Spleen (tissue), 13 donors: ENCODE measurements at places on chromosomes 1 and 21. TPM values are rescaled to one million over a fixed set of nuclear protein-coding genes. Genes with fewer than 3 reads are reported as not detected.

DNA sequence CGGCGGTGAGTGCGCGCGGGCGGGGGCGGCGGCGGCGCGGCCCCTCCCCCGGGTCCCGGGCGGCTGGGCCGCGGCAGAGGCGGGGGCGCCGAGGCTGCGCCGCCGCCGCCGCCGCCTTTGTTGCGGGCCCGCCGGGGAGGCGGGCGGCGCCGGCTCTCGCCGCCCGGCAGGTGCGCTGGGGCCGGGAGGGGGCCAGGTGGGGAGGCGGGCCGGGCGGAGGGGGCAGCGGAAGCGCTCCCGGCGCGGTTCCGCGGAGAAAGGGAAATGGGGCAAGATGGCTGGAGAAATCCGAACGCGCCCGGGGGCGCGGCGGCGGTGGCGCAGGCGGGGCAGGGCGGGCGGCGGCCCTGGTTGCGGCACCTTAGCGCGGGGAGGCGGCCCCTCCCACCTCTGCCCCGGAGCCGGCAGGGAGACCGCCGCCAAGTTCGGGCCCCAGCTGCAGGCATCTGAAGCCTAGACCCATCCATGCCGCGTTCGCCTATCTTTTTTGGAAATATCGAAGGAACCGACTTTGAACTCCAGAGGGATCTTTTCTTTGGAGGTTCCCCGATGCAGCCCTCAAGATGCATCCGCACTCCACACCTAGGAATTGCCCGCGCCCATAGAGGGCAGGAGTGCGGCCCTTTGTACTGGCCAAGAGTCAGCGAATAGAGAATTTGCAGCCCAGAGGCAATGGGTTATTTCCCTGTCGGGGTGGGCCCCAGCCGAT lies 479 bp downstream of the POGK start:
- peak; percentile 92 for DNase-seq

GRCh38 chr1:228021355-228022030 lies 14.7 kb downstream of the WNT3A start:
- peak; percentile 49 for DNase-seq

DNA sequence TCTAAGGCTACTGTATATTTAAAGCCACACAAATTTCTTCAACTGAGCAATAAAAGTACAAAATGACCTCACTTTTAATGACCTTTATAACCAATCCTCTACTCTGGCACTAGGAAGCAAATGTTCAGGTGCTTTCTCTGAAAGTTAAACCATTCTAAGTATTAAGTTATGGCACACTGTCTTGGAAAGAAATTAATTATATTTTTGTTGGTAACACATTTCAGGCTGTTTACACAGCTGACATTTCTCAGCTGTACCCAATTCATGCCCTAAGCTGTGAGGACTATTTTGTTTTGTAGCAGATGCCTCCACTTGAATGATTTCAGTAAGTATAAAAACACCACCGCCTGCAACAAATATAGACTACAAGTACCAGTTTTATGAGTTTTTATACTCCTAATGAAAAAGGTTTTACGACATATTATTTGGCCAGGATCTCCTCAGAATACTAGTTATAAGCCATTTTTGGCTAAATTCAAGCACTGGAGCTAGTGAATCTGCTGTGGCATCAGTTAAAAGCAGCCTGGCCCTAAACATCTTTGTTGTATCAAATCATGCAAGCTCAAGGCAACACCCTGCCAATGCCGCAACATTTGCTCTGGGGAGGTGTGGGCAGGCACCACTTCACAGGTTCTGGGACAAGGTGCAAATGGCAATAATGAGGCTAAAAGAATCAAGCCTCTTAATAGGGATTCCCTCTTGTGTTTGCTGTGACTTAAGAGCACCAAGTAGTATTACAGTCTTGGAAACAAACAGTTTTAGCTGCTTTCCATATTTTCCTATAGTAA lies 228.4 kb upstream of the DMRTA2 start:
- DNase-seq = no peak

DNA sequence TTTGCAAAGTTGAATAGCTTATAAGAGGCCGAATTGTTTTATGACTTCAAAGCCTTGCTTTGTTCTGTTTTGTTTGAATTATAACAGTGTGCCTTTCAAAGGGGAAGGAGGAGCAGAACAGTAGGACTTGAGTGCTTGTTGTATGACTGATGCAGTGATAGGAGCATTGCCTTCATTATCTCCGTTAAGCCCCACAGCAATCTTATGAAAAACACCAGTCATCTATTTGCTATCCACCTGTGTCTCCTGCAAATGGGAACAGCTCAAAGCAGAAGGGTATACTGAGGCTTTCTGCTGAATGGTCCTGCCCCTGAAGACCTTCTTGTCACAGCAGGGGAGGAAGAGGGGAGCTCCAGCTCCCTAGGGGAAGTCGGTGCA lies 127.5 kb downstream of the RNF220 start:
- no peak for DNase-seq

- no peak for DNase-seq
Observed at GRCh38 chr1:158461534-158461933, at the start of gene OR10K1. Gene OR10K1, plus strand, starts transcription at chr1:158461834. Its CDS starts 3,728 bp downstream, at chr1:158465562.

DNA sequence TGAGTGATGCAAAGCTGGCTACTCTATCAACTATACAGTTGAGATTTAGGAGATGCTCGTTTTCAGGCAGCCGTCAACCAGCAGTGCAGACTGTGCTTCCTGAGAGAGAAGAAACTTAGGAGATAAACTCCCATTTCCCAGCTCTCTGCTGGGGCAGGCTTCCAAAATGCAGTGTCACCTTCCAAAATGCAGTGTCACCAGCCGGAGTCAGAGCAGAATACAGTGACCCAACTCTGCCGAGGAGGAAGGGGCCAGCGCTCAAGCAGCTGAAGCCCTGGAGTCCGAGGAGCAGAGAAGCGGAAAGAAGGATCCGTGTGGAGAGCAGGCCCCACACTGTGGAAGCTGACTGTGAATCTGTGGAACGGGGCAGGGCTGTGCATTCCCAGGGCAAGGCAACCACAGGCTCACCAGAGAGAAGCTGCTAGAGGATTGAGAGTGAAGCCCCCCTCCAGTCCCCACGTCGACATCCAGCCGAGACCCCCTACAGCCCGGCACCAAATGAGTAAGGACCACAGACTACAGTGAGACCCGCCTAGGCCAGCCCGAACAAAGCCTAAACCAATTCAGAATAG lies 703 bp upstream of the KRTAP12-1 start:
- DNase-seq = no peak

- no peak for DNase-seq
Observed at GRCh38 chr1:113904293-113904673, 316 bp downstream of the AP4B1 start.

PRAMEF9 gene
- not detected for total RNA-seq

CLCA2 gene
- total RNA-seq = not detected
